ENCODE measurements at places on chromosomes 13 and 19.

GRCh38 chr19:20028611-20029010, 10.7 kb downstream of the ZNF682 start:
- no peak for DNase-seq

- no peak for DNase-seq
These were observed 6.5 kb downstream of the ZNF566 start for GRCh38 chr19:36482876-36483275.

- no peak for DNase-seq
These were observed 17.9 kb downstream of the FBN3 start for GRCh38 chr19:8131517-8131916.

DNA sequence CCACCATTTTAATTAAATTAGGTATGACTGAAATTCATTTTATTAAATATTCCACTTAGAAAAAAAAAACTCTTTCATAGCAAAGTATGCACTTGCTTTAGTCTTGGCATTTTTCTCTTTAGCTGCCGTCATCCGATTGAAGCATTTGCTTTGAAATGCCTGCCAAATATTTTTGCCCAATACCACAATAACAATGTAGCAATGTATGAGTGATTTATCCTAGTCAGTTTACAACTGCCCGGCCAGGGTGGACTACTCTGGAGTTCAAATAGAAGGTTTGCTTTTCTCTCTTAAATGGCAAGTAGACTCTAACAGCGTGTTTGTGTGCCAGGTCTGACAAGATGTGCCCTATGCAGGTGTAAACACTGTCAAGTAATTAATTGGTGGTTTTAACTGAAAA, 675.3 kb upstream of the SGCG start:
- no peak for DNase-seq

GRCh38 chr19:1856345-1856697, 7.1 kb downstream of the KLF16 start:
- no peak for DNase-seq

DNA sequence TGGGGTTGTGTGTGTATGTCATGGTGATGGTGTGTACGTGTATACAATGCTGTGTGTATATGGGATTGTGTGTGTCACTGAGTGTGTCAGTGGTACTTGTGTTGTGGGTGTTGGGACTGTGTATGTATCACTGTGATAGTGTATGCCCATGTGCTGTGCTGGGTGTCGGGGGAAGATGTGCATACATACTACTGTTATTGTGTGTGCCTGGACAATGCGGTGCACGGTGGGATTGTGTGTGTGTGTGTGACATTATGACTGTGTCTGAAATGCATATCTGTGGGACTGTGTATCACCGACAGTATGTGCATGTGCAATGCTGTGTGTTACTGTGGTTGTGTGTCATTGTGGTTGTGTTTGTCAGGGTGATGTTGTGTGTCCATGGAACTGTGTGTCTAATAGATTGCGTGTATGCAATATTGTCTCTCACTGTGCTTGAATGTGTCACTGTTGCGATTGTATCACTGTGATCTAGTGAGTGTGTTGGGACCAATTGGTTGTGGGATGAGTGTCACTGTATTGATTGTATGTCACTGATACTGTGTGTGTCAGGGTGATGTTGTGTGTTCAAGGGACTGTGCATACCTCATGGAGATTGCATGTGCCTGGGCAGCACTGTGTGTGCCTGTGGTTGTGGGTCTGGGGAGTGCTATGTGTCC, 11.0 kb upstream of the BBC3 start:
- no peak for DNase-seq

GRCh38 chr13:27172495-27172842, 858 bp upstream of the USP12 start:
- DNase-seq, result no peak

DNA sequence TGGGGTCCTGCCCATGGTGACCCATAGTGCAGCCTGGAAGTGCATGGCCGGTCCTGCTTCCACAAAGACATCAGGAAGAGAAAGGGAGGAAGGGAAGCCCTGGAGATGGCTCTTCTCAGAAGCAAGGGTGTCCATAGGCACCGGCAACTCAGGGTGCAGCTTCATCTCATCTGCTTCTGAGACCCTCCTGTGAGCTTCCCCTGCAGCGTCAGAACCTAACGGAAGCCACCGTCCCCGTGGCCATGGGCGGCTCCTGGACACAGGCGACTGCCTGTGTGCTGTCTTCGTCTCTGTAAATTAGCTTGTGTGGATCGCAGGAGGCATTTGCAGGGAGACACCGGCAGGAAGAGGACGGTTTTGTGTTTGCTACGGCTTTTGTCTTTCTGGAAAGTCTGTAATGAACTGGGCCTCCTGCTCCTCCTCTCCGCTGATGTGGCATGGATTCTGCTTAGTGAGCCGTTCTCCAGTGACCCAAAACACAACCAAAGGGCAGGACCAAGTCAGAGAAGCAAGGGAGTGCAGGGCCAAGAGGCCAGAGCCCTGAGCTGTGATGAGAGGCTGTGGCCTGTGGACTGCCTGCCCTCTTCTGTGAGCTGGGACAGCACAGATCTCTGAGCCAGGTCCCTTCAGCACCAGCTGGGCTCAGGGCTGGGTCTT, 2.5 kb downstream of the ATP4B start:
- DNase-seq, result peak; percentile 40

- DNase-seq, result no peak
These were observed 16.1 kb downstream of the COL4A1 start for GRCh38 chr13:110290826-110291225.

- DNase-seq, result no peak
These were observed 60.6 kb upstream of the SERP2 start for GRCh38 chr13:44312834-44313551.

GRCh38 chr13:95660981-95661581, 15.9 kb upstream of the DNAJC3 start:
- no peak for DNase-seq

DNA sequence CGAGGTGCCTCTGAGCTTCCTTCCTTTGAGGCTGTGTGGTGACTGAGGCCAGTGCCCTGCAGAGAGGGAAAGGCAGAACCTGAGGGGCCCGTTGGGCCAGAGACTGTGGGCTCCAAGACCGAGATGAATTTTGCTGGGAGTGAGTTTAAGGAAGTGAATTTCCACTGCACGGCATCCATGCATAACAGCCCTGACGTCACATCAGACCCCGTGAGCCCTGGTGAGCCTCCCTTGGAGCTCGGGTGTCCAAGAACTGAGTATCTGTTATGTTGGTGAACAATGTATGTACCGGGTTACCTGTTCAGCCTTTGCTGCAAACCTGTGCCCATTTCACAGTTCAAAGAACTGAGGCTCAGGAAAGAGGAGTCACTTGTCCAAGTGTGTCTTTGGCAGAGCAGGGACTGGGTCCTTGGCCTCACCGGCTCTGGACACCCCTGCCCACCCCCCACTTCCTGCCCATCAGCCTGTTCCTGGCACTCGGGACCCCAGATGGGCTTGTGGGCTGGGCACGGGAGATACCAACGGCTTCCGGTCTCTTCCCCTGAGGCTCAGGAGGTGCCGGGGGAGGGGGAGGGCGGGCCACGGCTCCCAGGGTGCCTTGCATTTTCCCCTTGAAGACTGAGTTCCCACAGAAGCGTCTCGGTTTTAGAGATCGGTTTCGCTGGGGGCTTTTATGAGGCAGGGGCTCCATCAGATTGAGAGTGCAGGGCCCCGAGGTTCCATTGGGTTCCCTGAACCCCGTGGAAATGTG, 33.7 kb downstream of the NFILZ start:
- DNase-seq, result no peak

DNA sequence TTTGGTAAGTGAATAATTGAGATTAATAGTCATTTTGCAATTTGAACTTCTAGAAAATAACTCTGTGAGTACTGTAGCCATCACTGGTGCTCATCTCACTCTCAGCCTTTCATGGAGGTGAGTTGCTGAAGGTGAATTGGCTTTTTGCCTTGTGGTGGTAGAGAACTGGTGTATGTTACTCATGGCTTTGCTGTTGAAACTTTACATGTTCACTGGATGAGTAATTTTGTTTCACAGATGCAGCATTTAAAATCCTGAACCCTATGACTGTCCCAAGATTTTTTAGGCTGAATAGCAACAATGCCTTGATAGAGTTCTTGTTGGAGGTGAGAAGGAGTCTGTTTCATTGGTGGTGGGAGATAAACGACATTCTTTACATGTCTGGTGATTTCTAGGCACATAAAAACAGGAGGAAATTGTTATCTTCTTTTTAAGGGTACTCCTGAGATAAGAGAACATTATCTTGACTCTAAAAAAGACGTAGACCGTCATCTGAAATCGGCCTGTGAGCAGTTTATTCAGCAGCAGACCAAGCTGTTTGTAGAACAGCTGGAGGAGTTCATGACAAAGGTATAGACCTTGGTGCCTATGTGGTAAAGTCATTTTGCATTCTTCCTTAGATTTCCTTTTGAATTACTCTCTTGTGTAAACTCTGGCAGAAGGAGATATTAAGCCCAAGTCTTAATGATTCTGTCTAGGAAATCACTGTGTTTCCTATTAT, 53.9 kb downstream of the COG3 start:
- DNase-seq, result no peak

Data from endodermal cell (in vitro differentiated cells).